Adrenal gland (tissue), 19 donors: ENCODE measurements at places on chromosomes 13 and 19. TPM values are rescaled to one million over a fixed set of nuclear protein-coding genes. Genes with fewer than 3 reads are reported as not detected.

DNA sequence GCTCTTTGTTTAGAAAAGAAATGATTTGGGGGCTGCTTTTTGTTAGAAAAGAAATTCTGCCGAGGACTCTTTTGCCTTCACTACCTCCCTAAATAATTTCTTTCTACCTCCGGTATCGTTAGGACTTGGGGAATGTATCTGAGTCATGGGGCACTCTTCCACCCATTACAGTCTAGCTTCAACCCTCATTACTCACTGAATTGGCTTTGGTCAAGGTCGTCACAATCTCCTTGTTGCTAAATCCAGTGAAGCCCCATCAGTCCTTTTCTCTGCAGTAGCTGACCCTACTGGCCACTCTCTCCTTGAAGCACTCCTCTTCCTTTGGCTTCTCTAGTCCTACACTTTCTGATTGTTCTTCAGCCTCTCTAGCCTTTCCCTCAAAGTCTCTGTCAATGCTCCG lies 34.0 kb downstream of the WDR87 start:
- H3K4me1 ChIP-seq: no peaks in the 10 kb centered on the region
- peak; percentile 25 for DNase-seq
- no peak overlapping the region for H3K4me3 ChIP-seq
- H3K36me3 ChIP-seq: no peaks in the 10 kb centered on the region
- no peak overlapping the region for H3K27ac ChIP-seq

VASP gene
- total RNA-seq: 62.4 TPM

- H3K4me3 ChIP-seq: no peak overlapping the region
- H3K4me1 ChIP-seq: no peaks in the 10 kb centered on the region
- no peaks in the 10 kb centered on the region for H3K27me3 ChIP-seq
- DNase-seq: no peak
- H3K36me3 ChIP-seq: peaks cover 31% of the 10 kb centered on the region
- H3K27ac ChIP-seq: no peak overlapping the region
These were observed 13.8 kb downstream of the METTL21C start for GRCh38 chr13:102680842-102681740.

GRCh38 chr19:55344444-55344843 lies 4.8 kb downstream of the KMT5C start:
- H3K27ac ChIP-seq: no peak overlapping the region
- no peak overlapping the region for H3K4me3 ChIP-seq
- peaks cover 21% of the 10 kb centered on the region for H3K36me3 ChIP-seq

- no peaks in the 10 kb centered on the region for H3K27me3 ChIP-seq
- no peak overlapping the region for H3K4me3 ChIP-seq
- H3K27ac ChIP-seq: no peak overlapping the region
- no peak for DNase-seq
These were observed 18.6 kb downstream of the PEPD start for GRCh38 chr19:33503030-33503429.

DAND5 gene
- 0.50 TPM for total RNA-seq

DNA sequence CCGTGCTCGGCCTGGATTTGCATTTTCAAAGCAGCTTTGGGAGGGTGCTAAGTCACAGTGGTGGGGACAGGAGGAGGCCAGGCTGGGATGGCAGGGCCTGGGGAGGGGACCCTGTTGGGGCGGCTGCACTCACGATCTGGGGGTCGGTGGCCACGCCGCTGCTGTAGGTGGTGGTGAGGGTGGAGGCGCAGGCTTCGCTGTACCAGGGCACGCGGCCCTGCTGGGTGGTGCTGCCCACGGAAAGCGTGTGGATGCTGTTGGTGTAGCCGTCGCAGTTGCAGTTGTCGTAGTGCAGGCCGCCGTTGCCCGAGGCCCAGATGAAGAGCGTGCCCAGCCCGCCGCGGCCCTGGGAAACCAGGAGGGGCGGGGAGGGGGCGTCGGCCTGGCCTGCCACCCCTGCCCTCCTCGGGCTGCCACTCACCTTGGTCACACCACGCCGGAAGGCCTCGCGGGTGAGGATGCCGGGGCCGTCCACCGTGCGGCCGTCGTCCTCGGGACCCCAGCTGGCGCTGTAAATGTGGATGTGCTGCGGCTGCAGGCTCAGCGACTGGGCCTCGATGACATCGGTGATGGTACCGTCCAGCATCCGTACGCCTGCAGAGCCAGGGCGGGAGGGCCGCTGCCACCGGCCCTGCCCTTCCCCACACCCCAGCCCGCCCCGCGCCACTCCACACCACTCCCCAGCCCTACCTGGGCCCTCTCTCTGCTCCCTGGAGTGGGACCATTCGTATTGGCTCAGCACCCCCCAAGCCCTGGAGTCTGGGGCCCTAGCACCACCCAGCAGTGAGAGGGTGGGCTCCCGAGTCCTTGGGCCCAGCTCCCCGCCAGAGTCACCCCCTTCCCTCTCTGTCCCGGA lies 3.2 kb downstream of the PCSK4 start:
- no peak for DNase-seq
- no peaks in the 10 kb centered on the region for H3K27me3 ChIP-seq
- peaks cover 6% of the 10 kb centered on the region for H3K4me1 ChIP-seq

COMP gene
- total RNA-seq: not detected

DNA sequence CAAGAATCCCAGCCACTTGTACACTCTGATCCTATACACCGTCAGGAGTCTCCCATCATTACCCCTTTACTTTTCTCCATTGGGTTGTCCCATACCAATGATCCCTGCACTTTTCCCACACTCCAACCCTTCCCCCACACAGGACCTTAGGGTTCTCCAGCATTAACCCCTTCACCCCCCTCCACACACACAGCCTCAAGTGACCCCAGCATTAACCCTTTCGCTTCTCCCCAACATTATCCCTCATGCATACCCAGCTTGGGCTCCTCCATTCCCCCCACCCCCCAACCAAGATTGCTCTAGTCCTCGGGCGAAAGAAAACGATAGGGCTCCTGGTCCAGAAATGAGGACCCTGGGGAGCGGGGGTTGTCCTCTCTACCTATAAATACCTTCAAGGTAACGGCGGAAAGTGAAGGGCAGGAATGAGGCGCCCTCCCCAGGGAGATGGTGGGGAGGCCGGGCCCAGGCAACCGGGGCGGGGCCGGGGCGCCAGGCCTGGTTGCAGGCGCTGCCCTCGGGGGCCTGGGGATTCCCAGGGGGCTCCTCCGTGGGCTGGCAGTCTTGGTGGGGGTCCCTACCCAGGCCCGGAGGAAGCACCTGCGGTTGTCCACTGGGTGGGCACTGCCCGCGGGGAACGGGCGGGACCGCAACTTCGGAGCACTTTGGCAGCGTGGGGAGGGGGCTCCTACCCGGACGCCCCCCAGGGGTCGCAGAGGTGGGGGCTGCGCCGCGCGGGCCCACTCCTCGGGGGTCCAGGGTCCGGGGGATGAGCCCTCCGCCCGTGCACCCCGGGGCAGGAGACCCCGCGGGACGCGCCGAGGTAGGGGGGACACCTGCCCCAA lies 757 bp downstream of the WIZ start:
- H3K4me3 ChIP-seq: peak overlapping the region; percentile 93
- H3K27me3 ChIP-seq: no peaks in the 10 kb centered on the region
- no peaks in the 10 kb centered on the region for H3K36me3 ChIP-seq
- peaks cover 10% of the 10 kb centered on the region for H3K4me1 ChIP-seq
- H3K27ac ChIP-seq: peak overlapping the region; percentile 71
- peak; percentile 44 for DNase-seq

DNA sequence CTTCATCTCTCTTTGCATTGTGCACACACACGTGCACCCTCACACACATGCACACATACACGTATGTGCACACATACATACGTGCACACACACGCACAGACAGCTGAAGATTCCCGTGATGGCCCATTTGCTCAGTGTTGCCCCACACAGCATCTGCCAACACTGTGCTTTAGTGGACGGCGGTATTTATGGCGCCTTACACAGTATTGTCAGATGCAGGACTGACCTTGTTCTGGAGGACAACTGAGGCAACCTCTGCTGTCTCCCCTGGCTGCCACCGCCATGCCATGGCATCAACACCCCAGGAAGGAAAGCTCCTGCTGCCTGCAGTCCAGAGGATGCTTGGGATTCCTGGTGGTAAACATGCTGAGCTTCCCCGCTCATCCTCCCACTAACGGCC lies 316.4 kb downstream of the TEX29 start:
- no peak for DNase-seq
- no peak overlapping the region for H3K4me3 ChIP-seq
- no peaks in the 10 kb centered on the region for H3K4me1 ChIP-seq

- H3K4me3 ChIP-seq: no peak overlapping the region
- no peaks in the 10 kb centered on the region for H3K4me1 ChIP-seq
- no peak for DNase-seq
- H3K27ac ChIP-seq: no peak overlapping the region
- H3K36me3 ChIP-seq: no peaks in the 10 kb centered on the region
These were observed 3.0 kb downstream of the PROZ start for GRCh38 chr13:113161433-113161832.

IGFLR1 gene
- total RNA-seq: 4.9 TPM

- no peak for DNase-seq
- H3K4me3 ChIP-seq: no peak overlapping the region
- H3K4me1 ChIP-seq: no peaks in the 10 kb centered on the region
- no peak overlapping the region for H3K27ac ChIP-seq
These were observed 24.4 kb downstream of the SLC25A15 start for GRCh38 chr13:40813667-40814454.

SELENOV gene
- not detected for total RNA-seq

DNA sequence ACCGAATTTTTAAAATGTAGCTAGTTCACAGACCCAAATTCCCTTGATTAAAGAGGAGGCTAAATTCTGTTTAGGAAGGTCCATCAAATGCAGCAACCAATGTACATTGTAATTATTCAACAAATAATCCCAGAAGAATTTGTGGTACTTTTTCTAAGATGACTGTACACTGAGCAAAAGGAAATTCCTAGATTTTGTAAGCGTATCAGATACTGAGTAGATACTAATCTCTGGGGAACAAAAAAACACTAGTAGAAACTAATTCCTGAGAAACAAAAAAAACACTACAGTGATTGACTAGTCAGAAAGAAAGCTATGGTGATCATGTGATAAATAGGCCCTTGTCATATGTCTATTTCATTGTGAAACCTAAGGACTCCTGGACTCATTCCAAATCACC lies 246.1 kb downstream of the PCDH17 start:
- H3K27me3 ChIP-seq: no peaks in the 10 kb centered on the region
- no peaks in the 10 kb centered on the region for H3K4me1 ChIP-seq
- H3K36me3 ChIP-seq: no peaks in the 10 kb centered on the region
- no peak overlapping the region for H3K27ac ChIP-seq

- no peaks in the 10 kb centered on the region for H3K36me3 ChIP-seq
- no peak for DNase-seq
- H3K4me3 ChIP-seq: no peak overlapping the region
These were observed 162.1 kb downstream of the GPC6 start for GRCh38 chr13:93388701-93389100.

DNA sequence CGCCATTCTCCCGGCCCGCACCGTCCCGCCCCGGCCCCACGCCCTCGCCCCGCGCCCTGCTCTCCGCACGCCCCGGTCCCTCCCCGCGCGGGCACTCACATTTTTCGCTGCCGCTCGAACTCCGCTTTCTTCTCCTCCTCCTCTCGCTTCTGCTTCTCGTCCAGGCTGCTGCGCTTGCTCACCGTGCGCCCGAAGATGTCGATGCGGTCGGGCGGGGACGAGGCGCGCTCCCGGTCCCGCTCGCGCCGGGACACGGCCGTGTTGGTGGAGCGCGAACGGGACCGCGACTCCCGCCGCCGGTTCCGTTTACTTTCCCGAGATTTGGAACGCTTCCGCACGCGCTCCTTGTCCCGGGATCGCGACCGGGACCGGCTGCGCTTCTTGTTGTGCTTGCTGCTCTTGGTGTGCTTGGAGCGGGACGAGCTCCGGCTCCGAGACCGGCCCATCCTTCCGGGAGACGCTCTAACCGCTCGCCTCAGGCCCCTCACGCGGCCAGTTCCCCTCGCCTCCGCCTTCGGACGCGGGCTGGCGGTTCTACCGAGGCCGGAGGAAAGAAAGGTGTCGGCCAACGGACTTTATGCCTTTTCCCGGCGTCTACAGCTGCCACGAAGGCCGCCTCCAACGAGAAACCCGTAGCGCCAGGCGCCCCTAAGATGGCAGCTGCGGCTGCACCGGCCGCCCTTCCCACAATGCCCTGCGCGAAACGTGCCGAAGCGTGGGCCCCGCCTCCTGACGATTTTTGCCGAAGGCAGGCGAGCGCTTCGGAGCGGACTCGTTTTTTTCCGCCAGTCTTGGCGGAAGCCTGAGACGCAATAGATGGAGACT lies at the start of gene ARGLU1:
Gene ARGLU1 (minus strand): TSS at position 664 of the 825 bp plus-strand sequence. CDS start 218 bp downstream, at position 446.
- peak within 1 kb of the TSS; percentile 81 for H3K4me3 ChIP-seq
- H3K27me3 ChIP-seq: no peaks in the 10 kb centered on the region
- peaks cover 50% of the 10 kb centered on the region for H3K4me1 ChIP-seq
- DNase-seq: peak; percentile 96
- peak within 1 kb of the TSS; percentile 84 for H3K27ac ChIP-seq

GRCh38 chr13:64482373-64482772 lies 2747.8 kb downstream of the PCDH9 start:
- H3K27me3 ChIP-seq: no peaks in the 10 kb centered on the region
- no peaks in the 10 kb centered on the region for H3K4me1 ChIP-seq
- DNase-seq: no peak

SMIM44 gene
- total RNA-seq: not detected

DNA sequence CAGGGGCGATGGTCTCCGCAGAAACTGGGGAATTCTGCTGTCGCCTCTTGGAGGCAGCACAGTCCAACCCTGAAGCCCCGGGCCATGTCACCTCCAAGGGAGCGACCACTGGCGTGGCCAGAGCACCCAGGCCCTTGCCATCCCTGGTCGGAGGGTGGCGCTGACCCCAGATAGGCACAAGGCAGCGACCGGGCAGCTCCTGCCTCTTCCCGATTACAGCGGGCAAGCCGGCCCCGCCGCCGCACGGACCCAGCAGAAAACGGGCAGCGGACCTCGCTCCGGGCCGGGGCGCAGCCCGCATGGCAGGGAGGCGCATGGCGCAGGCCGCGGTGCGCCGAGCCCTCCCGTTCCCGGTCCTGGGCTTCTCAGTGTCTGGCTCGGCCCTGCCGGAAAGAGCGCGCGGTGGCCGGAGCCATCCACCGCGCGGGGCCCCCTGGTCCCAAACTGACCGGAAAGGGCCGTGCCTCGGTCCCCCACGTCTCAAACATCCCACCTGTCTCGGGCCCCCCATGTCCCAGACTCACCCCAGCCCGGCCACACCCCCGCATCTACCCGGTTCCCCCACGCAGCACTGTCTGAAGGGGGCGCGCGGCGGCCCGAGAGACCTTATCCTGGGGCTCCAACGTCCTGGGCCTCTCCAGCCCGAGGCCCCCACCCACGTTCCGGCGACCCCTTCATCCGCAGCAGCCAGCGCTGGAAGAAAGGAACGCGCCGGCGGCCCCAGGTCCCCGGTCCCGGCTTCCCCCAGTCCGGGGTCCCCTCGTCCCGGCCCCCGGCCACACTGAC lies 727 bp downstream of the CERS1 start:
- H3K27me3 ChIP-seq: peaks cover 5% of the 10 kb centered on the region
- no peaks in the 10 kb centered on the region for H3K36me3 ChIP-seq
- DNase-seq: no peak
- no peak overlapping the region for H3K4me3 ChIP-seq
- peaks cover 6% of the 10 kb centered on the region for H3K4me1 ChIP-seq
- no peak overlapping the region for H3K27ac ChIP-seq
